ENCODE measurements at places on chromosomes 16 and 17.
A peak's percentile ranks its signal among the peaks of the same experiment; 100 is the strongest.

GRCh38 chr16:22898874-22899348 lies 84.9 kb downstream of the HS3ST2 start:
- peak; percentile 61 for DNase-seq

DNA sequence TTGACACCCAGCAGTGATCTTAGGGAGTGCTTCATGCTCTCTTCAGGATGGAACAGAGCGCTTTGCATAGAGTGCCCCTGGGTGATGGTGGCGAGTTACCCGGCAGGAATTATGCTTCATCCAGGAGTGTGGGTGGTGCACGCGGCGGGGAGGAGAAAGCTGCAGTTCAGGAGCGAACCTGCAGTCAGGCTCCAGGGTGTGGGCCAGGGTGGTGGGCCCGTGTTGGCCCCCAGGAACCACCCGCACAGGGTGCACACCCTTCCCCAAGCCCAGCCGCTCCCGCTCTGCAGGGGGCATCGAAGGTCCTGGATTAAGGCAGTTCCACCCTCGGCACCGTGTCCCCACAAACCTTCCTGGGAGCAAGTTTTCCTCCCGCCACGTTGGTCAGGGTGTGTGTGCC lies 3.9 kb downstream of the RAB40C start:
- no peak for DNase-seq

- DNase-seq = no peak
These were observed 185.6 kb downstream of the C16orf78 start for GRCh38 chr16:49559242-49559641.

DNA sequence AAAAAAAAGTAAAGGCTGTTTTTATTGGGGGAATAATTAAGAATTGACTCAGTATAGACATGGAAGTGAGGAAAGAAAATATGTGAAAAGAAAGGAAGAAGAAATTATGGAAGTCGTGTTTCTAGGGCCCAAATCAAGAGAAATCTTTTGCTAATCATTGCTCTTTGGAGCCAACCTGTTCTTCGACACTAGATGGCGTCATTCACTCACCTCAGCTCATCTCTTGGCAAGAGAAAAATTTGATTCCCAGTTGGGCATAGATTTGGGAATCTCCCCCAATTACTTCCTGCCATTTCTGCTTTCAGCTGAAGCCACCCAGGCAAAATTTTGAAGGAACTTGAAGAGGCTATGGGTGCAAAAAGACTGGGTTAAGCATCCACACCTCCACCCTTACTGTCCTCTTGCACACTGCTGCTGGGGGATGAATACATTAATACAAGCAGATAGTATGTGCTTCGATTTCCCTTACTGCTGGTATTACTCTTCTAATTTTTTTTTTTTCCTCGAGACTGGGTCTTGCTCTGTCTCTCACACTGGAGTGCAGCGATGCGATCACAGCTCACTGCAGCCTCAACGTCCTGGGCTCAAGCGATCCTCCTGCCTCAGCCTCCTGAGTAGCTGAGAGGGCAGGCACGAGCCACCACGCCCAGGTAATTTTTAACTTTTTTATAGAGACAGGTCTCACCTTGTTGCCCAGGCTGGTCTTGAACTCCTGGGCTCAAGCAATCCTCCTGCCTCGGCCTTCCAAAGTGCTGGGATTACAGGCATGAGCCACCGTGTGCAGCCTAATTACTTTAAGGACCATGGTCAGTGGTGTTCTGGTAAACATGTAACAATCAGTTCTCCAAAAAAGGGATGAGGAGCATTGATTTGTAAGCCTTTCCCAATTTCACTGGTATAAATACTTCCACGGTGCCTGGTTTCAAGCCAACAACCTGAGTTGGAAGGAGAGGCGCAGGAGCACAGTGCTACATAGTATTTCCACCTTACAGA lies 13.5 kb downstream of the PSMD7 start:
- DNase-seq = peak; percentile 48

DNA sequence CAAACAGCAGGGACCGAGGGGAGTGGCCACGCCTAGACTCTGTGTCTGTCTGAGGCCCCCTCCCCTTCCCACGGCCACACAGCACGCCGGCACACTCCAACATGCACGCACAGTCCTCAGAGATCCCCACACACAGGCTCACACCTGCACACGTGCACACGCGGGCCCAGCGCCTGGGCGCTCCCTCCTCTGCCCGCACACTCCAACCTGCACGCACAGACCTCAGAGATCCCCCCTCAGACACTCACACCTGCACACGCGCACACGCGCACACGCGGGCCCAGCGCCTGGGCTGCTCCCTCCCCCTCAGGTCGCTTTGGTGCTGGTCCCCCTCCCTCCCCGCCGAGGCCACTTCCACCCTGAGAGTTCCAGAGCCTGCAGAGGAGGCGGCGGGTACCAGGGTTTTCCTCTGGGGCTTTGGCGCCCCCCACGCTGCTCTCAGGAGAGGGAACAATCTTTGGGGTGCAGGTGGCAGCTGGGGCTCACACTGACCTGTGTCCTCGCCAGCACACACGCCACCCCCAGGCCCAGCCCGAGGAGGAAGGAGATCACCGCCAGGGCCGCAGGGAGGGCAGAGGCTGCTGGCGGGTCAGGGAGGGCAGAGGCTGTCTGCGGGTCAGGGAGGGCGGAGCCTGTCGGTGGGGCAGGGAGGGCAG lies 1.6 kb downstream of the CD7 start:
- DNase-seq = peak; percentile 73

DNA sequence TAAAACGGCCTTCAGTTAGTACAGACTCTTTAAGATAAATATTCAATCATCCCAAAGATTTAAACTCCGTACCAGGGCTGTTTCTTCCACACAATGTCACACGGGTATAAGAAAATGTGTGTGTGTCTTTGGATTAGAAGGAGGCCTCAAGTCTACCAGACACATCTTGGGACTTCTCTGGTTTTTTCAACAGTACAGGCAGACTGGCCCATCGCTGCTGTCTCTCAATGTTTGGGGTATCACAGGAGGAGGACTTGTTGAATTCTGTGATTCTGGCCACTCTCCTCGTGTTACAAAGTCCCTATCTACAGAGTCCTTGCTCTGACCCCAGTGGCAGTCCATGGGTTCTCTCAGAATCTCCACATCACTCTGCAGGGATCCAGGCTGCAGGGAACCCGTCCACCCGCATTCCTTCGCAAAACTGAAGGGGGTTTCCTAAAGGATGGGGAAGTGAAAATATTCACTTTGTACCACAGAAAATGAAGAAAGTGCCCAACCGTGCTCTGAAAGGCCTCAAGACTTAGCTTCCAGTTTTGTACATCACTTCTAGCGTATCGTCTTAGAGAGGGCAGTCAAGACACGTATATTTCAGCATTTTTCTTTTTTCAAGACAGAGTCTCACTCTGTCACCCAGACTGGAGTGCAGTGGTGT lies 373.2 kb downstream of the NPIPA8 start:
- no peak for DNase-seq

GRCh38 chr17:42111871-42112551 lies 503 bp downstream of the DHX58 start:
- peak; percentile 33 for DNase-seq

Data from RPMI8226 (cell line).